ENCODE measurements at places on chromosomes 11 and 22.

GRCh38 chr11:30853439-30853838 lies 267.3 kb upstream of the MPPED2 start:
- DNase-seq = no peak

GRCh38 chr11:122258446-122259194 lies 142.6 kb upstream of the BLID start:
- no peak for DNase-seq

GRCh38 chr11:109862835-109863234 lies 230.4 kb upstream of the ZC3H12C start:
- DNase-seq = no peak

DNA sequence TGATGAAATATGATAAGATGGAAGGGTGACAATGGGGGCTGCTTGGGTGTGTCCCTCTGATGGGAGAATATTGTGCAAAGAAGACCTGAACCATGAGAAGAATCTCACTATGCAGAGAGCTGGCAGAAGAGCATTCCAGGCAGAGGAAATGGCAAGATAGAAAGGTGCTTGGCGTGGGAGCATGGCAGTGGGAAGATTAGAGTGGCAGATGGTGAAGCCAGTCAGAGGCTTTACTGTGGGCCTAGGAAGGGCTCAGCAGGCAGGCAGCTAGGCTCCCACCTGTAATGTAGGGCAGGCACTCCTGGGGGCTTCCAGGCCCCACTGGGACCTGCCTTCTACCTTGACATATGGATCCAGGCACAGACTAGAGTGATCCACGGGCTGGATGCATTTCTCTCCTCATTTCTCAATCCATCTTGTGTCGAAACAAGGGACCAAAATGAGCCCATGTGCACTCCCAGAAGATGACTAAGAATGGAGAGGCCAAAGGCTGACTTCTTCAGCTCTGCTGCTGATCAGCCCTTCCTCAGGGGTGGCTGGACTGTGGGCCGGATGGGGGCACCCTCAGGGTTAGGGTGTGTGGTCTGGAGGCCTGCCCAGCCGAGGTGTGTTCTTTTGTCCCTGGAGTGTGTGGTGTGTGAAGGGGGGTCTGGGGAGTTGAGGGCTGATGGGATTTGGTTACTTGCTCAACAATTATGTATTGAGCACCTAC lies 88.3 kb downstream of the TSPAN18 start:
- no peak for DNase-seq

- DNase-seq = no peak
Measured at GRCh38 chr11:114225661-114226060, 70.5 kb upstream of the NNMT start.

DNA sequence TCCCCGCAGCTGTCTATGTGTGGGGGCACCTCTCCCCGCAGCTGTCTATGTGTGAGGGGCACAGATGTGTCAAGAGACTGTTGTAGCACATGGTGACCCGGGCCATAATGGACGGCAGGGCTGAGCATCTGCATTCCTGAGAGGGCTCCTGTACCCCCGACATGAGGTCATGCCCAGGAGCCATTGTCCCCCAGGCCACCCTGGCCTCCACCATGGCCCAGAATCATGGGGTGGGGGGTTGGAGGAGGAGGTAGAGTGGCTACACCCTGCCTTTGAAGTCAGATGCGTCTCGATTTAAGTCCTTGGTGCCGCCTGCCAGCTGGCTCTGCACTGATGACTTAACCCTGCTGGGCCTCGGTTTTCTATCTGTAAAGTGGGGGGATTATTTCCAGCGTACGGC lies 49.1 kb downstream of the ARHGAP8 start:
- no peak for DNase-seq

DNA sequence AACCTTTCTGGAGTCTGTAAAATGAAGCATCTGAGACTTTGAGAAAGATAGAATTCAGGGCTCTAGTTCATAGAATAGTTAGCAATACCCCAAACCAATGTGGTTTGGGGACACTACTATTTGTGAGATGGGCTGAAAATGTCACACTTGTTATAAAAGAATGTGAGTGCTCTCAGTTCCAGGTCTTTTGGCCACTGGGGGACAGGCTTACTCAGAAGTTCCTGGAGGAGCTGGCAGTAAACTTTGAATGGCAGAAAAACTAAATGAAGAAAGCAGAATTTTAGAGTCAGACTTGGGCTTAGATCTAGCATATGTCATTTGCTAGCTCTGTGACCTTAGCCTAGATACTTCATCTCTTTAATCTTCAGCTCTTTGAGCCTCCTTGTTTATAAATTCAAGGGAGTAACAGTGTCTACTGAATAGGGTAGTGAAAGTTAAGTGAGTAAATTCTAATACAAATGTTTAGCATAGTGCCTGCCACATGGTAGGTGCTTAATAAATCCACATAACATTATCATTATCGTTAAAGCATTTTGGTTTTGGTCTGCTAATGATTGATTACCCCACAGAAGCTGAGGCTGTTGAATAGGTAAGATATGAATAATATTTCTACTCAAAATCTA lies 3.7 kb downstream of the LYVE1 start:
- DNase-seq = no peak

- DNase-seq = no peak
Measured at GRCh38 chr11:82837650-82838049, 62.6 kb downstream of the PRCP start.

- no peak for DNase-seq
Measured at GRCh38 chr22:45883811-45884170, 93.2 kb downstream of the WNT7B start.

DNA sequence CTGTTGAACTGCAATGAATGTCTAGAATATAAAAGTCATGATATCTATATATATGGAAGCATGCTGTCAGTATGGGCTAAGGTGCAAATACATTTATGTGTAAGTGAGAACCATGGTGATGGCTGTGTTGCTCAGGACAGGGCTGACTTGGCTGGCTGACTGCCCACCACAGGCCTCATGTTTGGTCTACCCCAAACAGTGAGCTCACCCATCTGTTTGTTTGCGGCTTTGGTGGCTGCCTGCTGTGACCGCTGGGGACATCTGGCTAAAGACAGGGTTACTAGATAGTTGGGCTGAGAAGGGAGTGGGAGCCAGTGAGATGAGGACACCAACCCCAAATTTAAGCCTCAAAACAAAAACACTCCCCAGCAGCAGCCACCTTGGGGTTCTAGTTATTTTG lies 6.3 kb downstream of the CD44 start:
- no peak for DNase-seq

DNA sequence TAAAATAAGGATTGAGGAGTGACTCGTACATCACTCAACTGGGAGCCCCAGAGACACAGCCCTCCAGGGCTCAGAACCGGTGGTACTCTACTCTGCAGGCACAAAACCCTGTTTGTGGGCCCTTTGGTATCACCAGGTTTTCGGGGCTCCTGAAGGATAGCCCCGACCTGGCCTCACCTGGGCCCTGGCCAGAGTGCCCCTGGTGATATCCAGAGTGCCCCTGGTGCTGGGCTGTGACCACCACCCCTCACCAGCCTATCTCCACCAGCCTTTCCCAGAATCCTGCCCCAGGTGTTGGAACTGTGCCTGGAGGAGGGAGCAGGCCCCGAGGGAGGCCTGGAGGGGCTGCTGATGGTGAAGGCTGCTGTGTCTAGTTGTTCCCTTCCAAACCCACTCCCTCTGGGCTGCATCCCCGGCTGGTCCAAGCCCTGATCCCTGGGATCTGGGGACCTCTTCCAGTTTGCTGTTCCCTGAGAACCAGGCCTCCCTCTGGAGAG lies 2.2 kb upstream of the GGT5 start:
- DNase-seq = no peak

DNA sequence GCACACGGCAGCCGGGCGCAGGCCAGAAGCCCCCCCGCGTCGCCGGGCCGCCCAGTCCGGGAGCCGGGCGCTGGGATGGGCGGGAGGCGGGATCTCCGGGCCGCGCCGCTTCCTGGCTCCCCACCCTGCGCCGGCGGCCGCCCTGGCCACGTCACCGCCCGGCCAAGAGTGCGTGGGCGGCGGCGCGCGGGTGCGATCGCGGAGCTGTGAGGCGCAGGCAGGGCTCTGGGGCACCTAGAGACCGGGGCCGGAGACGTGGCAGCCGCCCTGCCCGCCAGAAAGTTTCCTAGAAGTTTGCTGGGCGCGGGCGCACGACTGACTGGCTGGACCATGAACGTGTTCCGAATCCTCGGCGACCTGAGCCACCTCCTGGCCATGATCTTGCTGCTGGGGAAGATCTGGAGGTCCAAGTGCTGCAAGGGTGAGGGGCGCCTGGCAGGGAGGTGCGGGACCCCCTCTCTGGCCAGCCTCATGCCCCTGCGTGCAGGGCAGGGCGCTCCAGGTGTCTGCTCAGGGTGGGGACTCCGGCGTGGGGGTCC lies at the start of gene KDELR3:
Gene KDELR3 (plus strand): TSS at position 193 of the 539 bp plus-strand sequence. CDS start 138 bp downstream, at position 331.
- no peak for DNase-seq

GRCh38 chr11:128302425-128303186 lies 284.8 kb downstream of the ETS1 start:
- no peak for DNase-seq

DNA sequence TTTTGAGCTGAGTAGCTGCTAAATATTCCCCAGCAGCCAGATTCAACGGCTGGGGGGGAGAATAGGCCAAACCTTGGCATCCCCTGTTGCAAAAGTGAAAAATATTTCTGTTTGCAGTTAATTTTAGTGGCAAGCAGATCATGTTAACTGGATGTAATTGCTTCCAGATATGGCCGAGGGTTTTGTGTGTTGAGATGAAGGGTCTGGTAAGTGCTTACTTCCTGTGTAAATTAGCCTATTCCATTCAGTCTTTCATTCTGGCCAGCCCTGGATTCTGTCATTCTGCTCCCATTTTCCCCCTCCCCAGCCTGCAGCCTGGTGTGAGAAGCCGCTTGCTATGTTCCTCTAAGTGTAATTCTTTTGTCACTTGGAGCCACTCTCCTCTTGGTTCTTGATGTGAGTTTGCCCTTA lies 17.4 kb downstream of the ZBTB16 start:
- peak; percentile 85 for DNase-seq

- DNase-seq = no peak
Measured at GRCh38 chr22:22609291-22609690, 35.1 kb upstream of the GGTLC2 start.

DNA sequence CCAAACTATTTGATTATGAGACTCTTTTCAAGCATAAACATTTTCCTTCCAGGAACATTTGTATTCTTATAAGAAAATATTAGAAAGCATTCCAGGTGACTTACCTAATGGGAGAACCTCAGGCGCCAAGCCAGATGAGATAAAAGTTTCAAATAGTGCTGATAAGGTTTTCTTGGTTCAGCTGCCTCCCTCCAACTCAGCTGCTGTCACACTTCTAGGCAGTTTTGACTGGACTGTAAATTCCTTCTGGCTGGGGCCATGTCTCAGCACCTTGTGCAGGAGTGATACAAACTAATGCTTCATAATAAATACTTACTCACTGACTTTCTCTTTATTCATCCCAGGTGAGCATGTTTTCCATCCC lies 131.1 kb downstream of the MED15 start:
- no peak for DNase-seq

GRCh38 chr22:48306785-48307510 lies 1520.7 kb downstream of the BRD1 start:
- no peak for DNase-seq

DNA sequence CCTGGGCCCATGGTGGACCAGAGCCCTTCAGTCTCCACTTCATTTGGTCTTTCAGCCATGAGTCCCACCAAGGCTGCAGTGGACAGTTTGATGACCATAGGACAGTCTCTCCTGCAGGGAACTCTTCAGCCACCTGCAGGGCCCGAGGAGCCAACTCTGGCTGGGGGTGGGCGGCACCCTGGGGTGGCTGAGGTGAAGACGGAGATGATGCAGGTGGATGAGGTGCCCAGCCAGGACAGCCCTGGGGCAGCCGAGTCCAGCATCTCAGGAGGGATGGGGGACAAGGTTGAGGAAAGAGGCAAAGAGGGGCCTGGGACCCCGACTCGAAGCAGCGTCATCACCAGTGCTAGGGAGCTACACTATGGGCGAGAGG lies 4.3 kb downstream of the ZBTB16 start:
- DNase-seq = no peak

DNA sequence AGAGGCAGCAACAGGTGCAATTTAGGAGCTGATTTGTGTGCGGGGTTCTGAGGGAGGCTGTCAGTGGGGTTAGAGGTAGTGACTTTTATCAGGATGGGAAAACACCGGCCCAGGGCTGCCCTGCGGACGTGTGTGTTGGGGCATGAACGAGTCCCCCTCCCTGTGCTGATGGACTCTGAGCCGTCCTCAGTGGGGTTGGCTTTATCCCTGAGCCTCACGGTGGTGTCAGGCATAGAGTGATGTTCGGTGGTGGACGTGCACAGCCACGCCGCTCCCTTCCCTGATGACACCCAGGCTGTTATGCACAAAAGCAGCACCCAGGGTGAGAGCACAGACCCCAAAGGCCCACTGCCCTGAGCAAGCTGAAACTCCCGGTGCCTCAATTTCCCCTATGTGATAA lies 809.1 kb downstream of the BRD1 start:
- no peak for DNase-seq

DNA sequence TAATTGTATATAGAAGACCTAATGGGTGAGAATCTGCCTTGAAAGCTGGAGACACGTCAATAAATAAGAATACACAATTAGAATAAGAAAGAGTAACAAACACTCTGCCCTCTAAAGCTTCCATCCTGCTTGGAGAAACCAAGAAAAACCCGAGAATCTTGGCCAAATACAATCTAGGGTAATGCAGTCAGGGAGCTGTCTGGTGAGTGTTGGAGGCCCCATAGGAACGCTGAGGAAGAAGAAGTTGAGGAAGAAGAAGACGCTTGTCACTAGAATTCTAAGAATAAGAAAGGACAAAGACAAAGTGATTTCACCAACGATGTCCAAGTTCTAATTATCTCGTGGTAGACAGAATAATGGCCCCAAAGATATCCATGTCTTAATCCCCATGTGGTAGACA lies 4485.9 kb upstream of the OR11H1 start:
- no peak for DNase-seq

GRCh38 chr11:2581931-2582350 lies 117.9 kb downstream of the KCNQ1OT1 start:
- DNase-seq = no peak

DNA sequence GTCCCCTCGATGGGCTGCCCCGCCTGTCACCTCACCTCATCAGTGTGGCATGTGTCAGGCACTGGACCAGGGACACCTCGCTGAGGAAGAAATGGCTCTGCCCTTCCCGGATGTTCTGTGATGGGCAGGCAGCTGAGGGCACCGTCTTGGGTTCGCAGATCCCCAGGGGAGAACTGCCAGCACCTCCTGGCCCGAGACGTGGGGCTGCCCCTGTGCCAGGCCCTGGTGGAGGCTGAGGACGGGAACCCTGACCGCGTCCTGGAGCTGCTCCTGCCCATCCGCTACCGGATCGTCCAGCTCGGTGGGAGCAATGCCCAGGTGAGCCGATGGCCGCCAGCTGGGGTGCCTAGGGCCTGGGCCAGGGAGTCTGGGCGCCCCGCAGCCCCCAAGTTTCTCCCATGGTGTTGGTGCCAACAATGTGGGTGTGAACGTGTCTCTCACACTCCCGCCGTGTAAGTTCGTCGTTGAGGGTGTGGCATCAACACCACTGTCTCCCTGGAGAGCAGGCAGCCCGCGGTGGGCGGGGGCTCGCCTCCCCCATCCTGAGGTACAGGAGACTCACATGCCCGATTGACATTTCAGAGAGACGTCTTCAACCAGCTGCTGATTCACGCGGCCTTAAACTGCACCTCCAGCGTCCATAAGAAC lies 7.3 kb upstream of the GTSE1 start:
- DNase-seq = no peak

- DNase-seq = no peak
Measured at GRCh38 chr11:66986178-66986545, 11.1 kb downstream of the C11orf86 start.

GRCh38 chr11:11779975-11780374 lies 61.8 kb upstream of the USP47 start:
- no peak for DNase-seq
